GM12864 (cell line): ENCODE measurements at places on chromosomes 7 and 10.
A peak's percentile ranks its signal among the peaks of the same experiment; 100 is the strongest.

- no peak for DNase-seq
Observed at GRCh38 chr7:2517678-2518507, 1.7 kb upstream of the LFNG start.

GRCh38 chr10:64659311-64659710 is 1138.1 kb downstream of the REEP3 start:
- no peak for DNase-seq

- no peak for DNase-seq
Observed at GRCh38 chr7:106347229-106347833, 62.5 kb upstream of the NAMPT start.

GRCh38 chr7:37193087-37193774 is 255.4 kb downstream of the ELMO1 start:
- DNase-seq: no peak

DNA sequence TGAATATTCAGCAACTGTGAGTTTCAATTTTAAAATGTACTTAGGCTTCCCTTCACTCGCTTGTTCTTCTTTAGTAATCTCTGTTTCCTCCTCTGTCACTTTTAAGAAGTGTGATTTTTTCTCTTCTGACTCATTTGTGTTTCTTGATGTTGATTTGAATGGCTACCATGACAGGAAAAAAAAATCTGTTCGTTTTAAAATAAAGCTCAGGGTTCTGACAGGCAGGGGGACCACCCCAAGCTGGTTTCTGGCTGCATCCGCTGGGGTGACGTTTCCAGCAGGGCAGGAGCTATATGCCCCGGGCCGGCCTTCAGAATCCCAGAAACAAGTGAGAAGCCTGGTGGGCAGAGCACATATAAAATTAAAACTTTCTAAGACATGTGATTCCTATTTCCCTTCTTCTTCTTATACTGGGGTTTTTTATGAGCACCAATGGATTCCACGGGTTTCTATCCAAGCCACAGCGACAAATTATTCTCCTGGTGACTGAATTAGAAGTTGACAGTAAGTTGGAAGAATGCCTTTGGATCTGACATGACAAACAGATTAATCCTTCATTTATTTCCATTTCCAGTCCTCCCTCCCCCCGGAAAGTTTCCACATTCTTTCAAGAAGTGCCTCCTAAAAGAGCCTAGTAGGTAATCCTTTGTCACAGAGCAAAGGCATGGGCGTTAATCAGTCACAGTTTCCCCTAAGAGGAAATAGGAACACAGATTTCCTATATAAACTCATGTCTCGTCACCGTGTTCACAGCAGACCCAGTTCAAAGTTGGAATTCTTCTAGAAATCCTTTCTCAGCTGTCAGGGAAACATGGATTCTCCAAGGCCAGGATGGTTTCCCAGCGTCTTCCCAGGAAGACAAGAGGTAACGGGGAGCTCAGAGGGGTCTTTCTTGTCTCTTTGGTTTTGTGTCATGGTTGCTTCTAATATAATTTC is 79.9 kb downstream of the PTPRE start:
- no peak for DNase-seq

DNA sequence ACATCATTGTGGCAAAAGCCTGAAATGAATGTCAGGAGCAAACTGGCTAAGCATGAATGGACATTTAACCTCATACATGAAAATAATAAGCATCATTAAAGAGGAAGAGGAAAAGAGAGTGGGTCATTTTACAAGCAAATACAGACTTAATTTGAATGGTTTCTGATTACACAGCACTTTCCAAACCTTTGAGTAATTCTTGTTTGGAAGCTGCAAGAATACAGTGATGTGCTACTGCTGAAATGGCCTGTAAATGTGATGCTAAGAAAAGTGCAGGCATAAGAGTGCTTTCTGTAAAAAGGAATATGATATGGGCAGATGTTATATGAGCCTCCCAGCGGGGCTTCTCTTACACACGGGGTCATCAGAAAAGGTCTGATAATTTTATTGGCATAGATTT is 30.2 kb downstream of the TAS2R16 start:
- DNase-seq: no peak

DNA sequence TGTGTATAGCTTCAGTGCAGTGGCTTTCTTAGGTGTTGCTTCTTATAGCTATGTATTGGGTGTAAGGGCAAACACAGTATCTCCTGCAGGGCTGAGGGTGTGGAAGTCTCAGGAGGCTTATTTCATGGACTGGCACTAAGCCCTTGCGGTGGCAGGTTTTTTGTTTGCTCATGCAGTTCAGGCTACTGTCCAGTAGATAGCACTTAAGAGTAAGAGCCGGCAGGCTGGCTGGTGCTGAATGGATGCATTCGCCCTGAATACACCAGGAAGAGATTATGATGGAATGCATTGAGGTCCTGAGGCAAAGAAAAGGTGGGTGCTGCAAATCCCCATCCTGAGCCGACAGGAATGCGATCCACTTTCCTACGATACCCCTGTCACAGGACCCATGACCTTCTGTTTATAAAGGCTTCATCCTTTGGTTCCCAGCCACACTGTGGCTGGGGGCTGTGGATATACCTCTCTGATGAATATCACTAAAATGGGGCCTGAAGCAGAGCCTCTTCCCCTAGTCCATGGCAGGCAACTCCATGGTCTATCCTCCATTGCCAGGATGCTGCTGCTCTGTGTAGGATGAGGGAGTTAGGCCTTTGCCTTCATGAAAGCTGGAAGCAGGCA is 44.9 kb downstream of the ANXA8 start:
- no peak for DNase-seq

DNA sequence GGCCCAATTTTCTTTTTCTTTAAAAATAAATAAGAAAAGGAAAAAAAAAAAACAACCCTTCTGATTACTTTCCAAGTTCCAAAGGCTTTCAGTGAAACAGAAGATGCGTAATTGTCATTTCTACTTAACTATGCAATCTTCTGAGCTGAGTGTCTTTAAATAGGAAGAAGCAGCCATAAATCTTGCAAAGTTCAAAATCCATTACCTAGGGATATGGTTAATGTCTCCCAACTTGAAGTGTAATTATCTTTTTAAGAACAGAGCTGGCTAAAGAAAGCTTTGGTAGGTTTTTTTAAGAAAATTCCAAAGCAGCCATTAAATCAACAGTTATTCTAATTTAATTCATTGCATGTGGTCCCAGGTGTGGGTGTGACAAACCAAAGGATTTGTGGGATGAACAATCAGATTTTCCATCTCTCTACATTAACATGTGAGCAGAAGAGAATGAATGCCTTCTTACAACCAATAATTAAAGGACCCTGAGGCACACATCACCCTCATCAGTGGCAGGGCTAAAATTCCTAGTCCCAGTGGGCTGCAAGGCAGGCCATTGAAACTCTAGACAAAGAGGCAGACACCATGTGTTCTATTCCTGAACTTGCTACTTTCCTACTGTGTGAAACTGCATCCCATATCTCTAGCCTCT is 419.2 kb downstream of the REEP3 start:
- DNase-seq: no peak

- DNase-seq: no peak
Observed at GRCh38 chr7:18655912-18656311, 160.4 kb downstream of the HDAC9 start.

DNA sequence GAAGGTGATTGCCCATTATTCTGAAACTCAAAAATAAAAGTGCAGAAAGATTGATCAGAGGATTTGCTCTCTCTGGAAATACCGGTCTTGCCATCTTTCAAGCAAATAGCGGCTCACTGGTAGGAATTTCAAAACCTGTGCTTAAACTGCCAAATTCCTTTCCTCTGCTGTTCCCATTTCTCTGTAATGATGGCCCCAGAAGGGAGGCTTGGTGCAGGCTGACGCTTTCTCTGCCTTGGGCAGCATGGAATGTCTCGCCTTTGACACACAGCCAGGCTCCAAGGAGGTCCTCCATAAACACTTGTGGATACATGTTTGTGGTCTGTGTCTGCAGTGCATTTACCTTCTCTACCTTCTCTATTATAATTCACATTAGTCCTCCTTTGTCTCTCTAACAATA is 146.8 kb downstream of the HIBADH start:
- no peak for DNase-seq

DNA sequence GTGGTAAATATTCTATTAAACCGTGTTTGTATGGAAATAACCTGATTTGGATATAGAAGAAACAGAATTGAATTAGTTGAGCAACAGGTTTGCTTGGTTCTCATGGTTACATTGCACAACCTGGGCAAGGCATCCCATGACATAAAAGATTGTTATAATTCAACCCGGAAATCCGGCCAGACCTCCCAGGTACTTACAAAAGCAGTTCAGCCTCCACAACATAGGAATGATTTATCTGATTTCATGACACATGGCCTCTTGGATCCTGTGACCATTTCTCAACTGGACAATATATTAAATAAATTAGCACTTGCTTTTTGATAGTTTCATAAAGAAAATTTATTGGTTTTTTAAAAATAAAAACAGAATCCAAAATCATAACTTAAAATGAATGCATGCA is 55.1 kb upstream of the PTPN12 start:
- DNase-seq: no peak

- no peak for DNase-seq
Observed at GRCh38 chr7:158676171-158676840, 28.3 kb downstream of the NCAPG2 start.

DNA sequence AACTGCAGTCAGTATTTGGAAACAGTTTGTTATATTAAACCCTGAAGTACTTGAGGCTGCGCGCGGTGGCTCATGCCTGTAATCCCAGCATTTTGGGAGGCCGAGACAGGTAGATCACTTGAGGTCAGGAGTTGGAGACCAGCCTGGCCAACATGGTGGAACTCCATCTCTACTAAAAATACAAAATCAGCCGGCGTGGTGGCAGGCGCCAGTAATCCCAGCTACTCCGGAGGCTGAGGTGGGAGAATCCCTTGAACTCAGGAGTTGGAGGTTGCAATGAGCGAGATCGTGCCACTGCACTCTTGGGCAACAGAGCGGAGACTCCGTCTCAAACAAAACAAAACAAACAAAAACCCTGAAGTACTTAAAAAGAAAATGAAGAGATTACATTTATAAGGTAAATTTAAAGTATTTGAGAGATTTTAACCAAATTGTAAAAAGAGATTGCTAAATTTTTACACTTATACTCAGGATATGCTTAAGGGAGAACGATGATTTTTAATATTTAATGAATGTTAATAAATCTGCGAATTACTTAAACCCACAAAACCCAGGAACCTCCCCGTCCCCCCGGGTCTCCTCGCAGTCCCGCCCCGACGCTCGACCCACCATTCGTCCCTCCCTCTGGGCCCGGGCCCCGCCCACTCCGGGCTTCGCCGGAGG is 425 bp upstream of the MTG1 start:
- no peak for DNase-seq

DNA sequence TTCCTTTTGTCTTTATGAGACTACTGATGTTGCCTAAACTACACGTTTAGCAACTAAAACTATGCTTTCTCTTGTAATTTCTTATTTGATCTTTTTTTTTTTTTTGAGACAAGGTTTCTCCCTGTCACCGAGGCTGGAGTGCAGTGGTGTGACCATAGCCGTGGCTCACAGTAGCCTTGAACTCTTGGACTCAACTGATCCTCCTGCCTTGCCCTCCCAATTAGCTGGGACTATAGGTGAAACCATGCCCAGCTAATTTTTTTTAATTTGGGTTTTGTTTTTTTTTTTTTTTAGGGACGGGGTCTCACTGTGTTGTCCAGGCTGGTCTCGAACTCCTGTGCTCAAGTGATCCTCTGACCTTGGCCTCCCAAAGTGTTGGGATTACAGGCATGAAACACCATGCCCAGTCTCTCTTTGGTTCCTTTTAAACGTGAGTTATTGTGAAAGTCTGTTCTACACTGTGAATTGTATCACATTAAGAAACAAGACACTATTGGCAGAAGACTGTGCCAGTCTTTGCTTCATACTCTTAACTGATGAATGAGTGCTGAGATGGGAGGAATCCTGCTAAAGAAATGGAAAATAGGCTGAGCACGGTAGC is 6.4 kb downstream of the TMEM248 start:
- DNase-seq: no peak

DNA sequence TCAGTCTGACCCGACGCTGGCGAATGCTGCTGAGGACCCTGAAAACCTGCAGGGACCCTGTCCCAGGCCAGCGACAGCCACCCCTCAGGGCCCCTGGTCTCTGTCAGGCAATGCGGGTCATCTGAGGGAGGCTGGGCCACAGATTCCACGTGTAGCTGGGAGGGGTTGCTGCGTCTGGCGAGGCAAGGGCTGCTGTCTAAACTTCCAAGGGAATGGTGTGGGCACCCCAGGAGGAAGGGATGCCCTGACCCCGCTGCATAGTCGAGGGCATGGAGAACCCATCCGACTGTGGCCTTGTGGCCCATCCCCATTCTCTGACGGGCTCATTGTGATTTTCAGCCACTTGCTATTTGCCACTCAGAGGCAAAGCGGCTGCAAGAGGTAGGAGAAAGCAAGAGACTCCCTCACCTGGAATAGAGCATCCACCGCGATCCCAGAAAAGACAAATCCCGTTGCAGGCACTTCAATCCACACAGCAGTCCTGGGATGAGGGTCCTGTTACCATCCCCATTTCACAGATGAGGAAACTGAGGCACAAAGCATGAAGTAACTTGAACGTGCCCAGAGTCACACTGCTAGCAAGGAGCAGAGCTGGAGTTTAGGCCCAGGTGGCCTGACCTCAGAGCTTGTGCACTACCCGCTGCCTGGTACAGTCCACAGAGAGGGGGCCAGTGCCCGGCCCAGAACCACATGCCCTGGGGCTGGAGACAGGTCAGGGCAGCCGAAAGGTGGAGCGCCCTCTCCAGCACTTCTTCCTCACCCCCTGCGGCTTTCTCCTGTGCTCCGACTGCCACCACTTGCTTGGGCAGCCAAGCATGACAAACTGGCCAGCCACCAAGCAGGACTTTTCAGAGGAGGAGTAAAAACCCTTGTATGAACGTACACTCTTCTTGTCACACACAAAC is 163.8 kb upstream of the KLF14 start:
- DNase-seq: no peak

- no peak for DNase-seq
Observed at GRCh38 chr10:111261081-111261615, 184.3 kb downstream of the ADRA2A start.

- DNase-seq: no peak
Observed at GRCh38 chr10:10796061-10796773, 221.5 kb upstream of the CELF2 start.

- peak; percentile 35 for DNase-seq
Observed at GRCh38 chr7:130350945-130351790, 6.6 kb downstream of the CPA5 start.

GRCh38 chr10:125029584-125030242 is 87.8 kb downstream of the ZRANB1 start:
- DNase-seq: no peak

- no peak for DNase-seq
Observed at GRCh38 chr10:125001313-125002046, 59.6 kb downstream of the ZRANB1 start.

- no peak for DNase-seq
Observed at GRCh38 chr10:128147669-128148068, 21.4 kb upstream of the MKI67 start.

GRCh38 chr7:51772190-51772589 is 455.6 kb upstream of the COBL start:
- no peak for DNase-seq

DNA sequence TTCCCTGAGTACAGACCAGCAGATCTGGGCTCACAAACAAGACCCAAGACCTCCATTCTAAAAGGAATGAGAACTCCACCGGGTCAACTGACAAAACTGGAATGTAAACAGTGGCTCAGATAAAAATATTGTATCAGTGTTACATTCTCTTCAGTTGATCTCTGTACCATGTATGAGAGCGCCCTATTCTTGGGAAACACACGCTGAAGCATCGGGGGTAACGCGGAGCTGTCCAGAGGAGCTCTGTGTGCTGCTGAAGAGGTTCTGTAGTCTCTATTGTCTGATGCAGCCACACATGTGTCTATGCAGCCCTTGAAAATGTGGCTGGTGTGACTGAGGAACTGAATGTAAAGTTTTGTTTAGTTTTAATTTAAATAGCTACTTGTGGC is 39.7 kb downstream of the HIPK2 start:
- no peak for DNase-seq

- no peak for DNase-seq
Observed at GRCh38 chr7:35386816-35387706, 133.2 kb upstream of the TBX20 start.
